ENCODE measurements at places on chromosomes 16 and 17.
A peak's percentile ranks its signal among the peaks of the same experiment; 100 is the strongest.

DNA sequence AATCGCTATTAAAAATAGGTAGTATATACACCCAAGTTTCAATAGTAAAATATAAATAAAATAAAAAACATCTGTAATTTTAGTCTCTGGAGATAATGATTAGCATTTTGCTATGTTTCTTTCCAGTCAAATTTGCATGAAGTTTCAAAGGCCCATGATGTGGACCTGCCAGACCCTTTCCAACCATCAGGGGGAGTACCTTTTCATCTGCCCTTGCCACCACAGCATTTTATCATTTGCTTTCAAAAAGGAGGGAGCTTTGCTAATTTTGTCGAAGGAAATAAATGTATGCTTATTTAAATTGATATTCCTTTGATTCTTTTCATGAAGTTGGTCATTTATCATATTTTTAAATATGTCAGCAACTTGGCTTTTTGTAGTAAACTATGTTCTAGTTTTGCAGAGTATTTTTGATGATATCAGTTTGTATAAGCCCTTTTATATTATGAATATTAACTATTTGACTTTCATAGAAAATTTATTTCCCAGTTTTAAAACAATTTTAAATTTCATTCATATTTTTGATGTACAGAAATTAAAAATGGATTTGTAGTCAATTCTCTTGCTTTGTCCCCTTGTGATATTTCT is 115.2 kb upstream of the NETO2 start:
- DNase-seq = peak; percentile 30

GRCh38 chr16:81607805-81608522 is 163.4 kb downstream of the CMIP start:
- DNase-seq = no peak

DNA sequence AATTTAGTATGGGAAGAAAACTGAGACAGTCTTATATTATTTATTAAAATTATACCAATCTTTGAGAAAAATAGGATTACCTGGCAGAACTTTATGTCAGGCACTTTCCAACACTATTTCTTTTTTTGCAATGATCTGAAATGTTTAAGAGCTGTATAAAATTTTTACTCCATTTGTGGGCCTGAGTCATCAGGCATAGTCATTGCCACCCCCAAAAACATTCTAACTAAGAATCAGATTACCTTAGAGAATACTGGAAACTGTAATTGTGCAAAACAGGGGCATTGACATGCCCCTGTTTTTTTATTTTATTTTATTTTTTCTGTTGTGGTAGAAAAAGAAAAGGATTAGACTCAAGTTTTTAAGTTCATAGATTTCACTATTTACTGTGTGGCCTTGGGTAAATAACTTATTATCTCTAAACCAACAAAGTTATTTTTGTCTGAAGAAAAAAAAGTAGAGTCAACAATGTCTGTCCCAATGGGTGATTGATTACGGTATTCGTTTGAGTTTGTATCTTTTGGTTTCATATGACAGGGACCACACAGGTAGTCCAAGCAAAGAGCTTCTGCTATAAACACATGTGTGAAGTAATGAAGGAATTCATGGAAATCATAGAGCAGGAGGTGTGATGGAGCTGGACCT is 24.6 kb downstream of the VAT1L start:
- no peak for DNase-seq

GRCh38 chr16:22232277-22233036 is 26.4 kb downstream of the EEF2K start:
- peak; percentile 86 for DNase-seq

DNA sequence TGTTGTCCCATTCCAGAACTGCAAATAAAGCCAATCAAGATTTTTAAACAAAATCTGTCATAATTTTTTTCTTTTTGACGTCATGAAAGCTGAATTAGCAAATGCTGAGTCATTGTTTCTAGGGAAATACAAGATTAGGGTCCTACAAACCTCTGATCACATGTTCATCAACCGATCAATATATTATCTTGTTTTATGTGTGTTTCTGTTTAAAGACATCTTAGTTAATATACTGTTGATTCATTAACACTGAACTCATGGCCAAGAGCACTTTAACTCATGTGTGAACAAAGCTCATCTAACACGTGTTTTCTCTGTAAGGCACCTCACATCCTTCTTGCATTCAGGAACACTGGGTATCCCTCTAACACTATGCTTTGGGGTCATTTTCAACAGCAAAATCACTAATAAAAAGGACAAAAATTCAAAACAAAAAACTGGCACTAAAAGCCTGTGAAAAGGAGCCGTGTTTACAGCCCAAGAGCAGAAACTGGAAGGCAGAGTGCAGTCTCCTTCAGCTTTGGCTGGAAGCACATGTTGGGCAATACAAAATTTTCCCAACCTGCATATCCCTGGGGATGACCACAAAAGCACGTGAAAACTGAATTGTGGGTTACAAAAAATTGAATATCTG is 102.5 kb downstream of the PARN start:
- DNase-seq = no peak

DNA sequence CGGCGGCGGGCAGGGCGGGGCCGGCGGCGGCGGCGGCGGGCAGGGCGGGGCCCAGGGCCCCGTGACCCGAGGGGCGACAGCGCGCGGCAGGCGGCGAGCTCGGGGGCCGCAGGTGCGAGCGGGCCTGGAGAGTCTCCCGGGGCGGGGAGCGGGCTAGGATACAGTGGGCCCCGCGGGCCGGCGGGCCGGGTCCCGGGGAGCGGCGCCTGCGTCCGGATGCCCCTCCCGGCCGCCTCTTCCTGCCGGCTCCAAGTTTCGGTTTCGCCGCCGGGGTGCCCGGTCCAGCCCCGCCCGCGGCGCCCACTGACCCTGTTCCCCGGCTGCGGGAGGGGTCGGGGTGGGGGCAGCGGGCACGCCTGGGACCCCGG is at the start of gene RNF213:
Gene RNF213 (plus strand): TSS at position 62 of the 368 bp plus-strand sequence. CDS start 2,830 bp downstream, outside the sequence.
- peak; percentile 68 for DNase-seq

DNA sequence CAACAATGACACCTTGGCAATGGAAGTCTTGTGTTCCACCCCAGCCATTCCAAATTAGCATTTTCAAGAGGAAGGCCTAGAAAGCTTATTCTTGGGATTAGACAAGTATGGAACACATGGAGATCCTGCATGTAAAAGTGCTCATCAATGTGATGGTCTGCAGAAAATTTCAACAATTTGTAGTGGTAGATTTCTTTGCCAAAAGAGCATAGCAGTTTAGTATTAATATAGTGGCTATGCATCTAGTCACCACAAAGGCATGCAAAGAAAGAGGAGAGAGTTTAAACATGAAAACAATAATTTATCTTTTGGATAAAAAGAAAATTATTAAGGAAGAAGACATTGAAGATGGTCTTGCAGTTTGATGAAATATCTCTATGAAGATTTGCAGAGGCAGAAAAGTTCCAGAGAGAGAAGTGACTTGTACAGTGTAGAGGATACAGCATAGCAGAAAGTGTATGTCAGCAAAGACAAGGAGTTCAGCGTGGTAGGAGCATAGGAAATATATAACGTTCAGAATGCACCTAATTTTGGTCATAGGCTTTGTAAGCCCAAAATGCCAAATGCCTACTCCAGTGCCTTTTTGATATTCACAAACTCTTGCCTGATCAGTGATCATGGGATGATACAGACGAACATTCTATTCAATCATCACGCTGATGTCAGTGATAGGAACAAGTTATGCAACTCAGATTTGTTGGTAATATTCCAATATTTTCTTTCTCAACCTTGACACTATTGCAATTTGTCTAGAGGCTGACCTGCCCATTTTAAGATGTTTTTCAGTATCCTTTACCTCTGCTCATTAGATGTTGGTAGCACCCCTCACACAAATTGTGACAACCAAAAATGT is 727.9 kb upstream of the SOX9 start:
- no peak for DNase-seq

DNA sequence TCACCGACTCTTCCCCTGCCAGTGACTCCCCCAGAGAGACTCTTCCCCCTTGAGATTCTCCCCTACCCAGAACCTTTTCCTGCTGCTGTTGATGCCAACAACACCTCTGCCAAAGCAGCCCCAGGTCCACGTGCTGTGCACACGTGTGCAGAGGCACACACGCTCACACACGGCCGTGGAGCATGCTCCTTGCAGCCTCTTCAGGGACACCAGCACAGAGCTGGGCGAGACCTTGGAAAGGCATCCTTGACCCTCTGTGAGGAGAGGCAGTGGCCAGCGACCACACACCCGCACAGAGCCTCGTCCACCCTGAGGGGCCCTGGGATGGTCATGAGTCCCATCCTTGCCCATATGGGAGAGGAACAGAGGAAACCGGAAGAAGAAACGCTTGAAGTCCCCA is 181.9 kb downstream of the RBFOX3 start:
- DNase-seq = no peak

DNA sequence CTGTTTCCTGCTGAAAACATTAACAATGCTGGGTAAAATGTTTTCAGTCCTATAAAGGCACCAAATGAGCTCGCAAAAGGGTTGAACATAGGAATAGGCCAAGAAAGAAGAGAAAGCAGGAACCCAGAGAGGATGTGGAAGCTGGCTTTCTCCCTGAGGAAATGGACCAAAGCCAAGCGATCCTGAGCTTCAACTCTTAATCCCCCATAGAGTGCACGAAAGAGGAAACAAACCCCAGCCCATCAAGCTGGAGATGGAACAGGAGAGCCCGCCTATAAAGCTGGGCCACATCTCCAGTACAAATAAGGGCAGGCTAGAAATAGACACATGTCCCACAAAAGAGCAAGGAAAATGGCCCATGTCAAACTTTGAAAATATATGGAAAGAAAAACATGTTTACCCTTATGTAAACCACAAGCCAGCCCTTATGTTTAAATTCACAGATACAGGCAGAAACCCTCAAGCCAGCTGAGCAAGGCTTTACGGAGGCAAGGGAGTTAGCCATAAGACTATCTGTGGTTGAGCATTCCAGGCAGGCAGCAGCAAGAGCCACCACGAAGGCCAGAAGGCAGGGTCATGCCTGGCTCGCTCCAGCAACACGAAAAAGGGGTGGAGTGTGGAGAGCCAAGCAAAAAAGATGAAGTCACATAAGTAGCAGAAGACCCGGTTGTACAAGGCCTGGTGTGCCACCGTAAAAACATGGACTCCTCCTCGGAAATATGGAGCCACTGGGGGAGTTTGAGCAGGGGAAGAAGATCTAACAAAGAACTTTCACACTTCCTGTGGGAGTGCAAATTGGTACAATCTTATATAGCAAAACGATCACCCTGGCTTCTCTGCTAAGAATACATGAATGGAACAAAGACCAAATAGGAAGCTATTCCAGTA is 27.8 kb downstream of the COPRS start:
- no peak for DNase-seq

DNA sequence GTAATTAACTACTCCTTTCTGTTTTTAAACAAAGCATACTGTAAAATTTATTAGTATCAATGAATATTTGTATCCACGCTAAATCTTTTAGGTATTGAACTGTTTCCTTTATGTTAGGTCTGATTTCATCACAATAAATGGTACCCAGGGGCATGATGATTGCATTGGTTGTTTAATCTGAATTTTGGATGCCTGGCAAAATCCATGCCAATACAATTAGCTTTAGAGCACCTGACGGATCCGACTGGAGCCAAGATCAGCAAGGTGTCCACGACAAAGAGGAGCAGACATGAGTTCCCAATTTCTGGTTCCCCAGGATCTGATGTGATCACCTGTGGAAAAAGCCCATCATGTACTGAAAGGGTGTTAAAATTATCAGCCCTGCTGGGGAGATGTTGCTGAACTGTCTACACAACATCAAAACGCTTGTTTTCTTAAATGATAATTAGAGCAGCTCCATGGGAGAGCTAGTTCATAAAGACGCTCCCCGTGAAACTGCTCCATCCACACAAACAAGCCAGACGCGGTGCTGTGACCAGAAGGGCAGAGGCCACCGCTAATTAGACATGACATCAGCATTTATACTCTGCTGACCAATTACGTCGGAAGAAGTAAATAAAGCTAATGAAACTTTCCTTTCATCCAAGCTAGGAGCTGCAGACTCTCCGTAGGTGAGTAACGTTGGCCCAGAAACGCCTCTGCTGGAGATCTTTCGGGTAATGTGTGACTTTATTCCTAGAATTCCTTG is 151.7 kb downstream of the CPPED1 start:
- no peak for DNase-seq

- no peak for DNase-seq
Measured at GRCh38 chr16:56237451-56237930, 46.2 kb downstream of the GNAO1 start.

GRCh38 chr17:58536542-58536941 is 22.1 kb upstream of the MTMR4 start:
- no peak for DNase-seq

DNA sequence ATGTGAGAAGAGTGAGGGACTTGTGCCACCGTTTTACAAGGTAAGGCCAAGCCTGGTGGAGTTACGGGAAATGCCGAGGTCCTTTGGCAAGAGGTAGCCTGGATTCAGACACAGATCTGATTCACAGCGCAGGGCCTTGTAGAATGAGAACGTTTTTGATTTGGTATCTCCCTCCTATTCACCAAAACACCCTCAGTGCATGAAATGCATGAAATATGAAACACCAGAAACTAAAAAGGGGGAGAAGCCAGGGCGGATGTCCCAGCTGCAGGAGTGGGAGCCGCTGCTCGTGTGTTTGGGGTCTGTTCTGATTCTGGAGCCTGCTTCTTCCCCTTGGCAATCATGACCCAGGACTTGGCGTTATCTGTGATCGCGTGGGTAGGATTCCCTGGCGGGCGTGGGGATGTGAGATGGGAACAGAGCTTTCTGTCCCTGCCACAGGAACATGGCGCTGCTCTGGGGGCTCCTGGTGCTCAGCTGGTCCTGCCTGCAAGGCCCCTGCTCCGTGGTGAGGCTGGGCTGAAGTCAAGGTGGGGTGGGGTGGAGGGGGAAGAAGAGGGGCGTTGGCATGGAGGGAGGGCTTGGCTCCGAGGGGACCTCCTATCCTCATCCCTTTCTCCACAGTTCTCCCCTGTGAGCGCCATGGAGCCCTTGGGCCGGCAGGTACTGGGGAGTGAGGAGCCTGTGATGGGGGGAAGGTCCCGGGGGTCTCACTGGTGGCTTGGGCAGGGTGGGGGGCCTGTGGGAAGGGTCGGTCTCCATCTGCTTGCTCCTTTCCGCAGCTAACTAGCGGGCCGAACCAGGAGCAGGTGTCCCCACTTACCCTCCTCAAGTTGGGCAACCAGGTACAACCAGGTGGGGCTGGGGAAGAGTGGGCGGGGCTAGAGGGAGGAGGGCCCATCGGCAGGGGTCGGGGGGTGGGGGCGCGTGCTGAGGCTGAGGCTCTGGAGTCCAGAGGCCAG is 2.2 kb downstream of the SERPINF2 start:
- DNase-seq = no peak

- DNase-seq = no peak
Measured at GRCh38 chr16:11539641-11540050, 47.1 kb downstream of the LITAF start.

DNA sequence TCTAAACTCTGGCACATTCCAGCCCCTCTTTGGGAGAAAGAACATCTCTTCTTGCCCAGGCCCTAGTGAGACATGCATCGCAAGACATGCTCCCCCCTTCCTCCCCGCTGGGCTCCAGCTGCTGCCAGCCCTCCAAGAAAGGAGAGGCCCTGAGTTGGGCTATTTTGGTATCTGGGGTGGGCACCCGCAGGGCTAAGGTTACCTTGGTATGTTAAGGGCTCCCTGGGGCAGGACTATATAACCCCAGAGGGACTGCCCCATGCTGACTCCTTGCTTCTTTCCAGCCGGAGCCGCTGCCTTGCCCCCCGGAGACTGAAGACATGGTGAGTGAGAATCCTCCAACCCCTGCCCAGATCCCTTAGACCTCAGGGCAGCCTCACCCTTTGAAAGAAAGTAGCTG is at the start of gene MYL11:
Gene MYL11 (plus strand): TSS at position 265 of the 400 bp plus-strand sequence. CDS start 56 bp downstream, at position 321.
- DNase-seq = no peak

- DNase-seq = no peak
Measured at GRCh38 chr17:78534492-78535272, 42.5 kb downstream of the DNAH17 start.

- no peak for DNase-seq
Measured at GRCh38 chr17:27950995-27951394, 57.8 kb upstream of the LYRM9 start.
